ENCODE measurements at places on chromosomes 13 and 19. TPM values are rescaled to one million over a fixed set of nuclear protein-coding genes. Genes with fewer than 3 reads are reported as not detected.

Gene ZNF429
- 1.4 TPM for total RNA-seq

Gene FFAR3
- total RNA-seq: not detected

Gene ONECUT3
- total RNA-seq: not detected

Gene CEACAM16
- total RNA-seq: not detected

Gene COMP
- total RNA-seq: not detected

Gene RAB3A
- 0.76 TPM for total RNA-seq
